ENCODE measurements at places on chromosomes 16 and 17.

DNA sequence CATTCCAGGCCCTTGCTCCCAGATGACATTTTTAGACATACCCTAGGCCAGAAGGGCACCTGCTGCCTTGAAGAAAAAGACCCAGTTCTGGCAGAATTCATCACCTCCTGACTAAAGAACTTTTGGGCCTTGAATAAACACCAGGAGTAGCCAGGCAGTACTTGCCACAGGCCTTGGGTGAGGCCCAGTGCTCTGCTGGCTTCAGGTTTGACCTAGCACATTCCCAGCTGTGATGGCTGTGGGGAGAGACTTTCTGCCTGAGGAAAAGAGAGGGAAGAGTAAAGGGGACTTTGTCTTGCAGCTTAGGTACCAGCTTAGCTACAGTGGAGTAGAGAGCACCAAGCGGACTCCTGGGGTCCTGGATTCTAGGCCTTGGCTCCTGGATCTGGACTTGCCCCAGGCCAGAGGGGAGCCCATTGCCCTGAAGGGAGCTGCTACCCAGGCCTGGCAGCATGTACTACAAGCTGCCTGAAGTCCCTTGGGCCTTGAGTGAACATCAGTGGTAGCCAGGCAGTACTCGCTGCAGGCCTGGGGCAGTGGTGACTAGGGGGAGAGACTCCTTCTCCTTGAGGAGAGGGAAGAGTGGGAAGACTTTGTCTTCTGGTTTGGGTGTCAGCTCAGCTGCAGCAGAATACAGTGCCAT is 44.3 kb downstream of the ABCA8 start:
- DNase-seq = no peak

- no peak for DNase-seq
These were observed 86.8 kb upstream of the SOX9 start for GRCh38 chr17:72034000-72034399.

GRCh38 chr17:55988861-55989260 is 164.4 kb upstream of the ANKFN1 start:
- DNase-seq = no peak

GRCh38 chr16:17691899-17692176 is 221.1 kb upstream of the XYLT1 start:
- no peak for DNase-seq

DNA sequence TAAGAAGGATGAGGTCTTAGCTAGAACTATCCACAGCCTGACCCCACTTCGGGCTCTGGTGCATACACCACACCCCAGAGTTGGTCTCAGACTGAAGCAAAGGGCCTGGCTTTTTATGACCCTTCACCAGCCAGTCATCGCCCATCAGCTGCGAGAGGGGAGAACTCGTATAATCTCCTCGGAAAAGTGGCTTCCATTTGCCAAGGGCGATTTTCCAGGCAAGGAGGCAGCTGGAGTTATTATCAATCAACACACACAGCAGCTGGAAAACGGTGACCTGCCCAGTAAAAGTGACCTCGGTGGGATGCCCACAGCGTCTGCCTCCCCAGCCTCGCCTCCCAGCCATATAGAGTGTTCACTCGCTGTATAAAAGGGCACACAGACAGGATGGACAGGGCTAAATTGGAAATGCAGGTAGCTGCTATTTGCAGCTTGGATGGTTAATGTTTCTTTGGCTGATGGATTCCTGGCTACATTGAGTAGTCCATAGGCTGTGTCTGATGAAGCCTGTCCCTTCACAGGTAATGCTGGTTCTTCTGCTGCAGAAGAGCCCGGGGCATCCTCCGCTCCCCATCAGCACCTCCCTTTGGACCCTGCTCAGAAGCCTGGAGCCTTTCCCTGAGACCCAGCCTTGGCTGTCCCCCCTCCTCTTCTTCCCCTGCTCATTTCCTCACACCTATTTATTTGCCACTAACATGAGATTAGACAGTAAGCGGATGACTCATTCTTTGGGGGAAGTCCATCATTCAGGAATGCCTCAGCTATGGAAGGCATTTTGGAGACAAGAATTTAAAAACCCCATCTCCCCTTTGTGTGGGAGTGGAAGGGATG is 45.7 kb downstream of the TMEM186 start:
- DNase-seq = no peak

- no peak for DNase-seq
These were observed 67.2 kb downstream of the PARN start for GRCh38 chr16:14562691-14563491.
